ENCODE measurements at places on chromosomes 2 and 18.

- no peak for DNase-seq
Measured at GRCh38 chr18:10318691-10318970, 135.8 kb upstream of the APCDD1 start.

DNA sequence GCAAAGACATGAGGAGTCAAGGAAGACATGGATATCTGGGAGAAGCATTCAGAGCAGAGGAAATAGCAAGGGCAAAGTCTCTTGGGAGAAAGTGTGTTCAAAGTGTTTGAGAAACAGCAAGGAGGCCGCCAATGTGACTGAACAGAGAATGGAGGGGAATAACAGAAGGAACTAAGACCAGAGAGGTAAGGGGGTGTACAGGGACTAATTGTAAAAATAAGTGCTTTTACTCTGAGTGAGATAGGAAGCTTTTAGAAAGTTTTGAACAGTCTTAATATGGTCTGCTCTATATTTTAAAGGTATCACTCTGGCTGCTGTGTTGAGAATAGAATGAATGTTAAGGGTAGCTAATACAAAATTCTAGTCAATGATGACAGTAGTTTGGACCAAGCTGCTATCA is 6.8 kb upstream of the CREB1 start:
- DNase-seq = no peak

- DNase-seq = no peak
Measured at GRCh38 chr18:42756214-42756613, 359.3 kb downstream of the RIT2 start.

- no peak for DNase-seq
Measured at GRCh38 chr2:69549421-69549820, 94.1 kb downstream of the AAK1 start.

- DNase-seq = no peak
Measured at GRCh38 chr18:79397830-79398761, 2.4 kb downstream of the NFATC1 start.

DNA sequence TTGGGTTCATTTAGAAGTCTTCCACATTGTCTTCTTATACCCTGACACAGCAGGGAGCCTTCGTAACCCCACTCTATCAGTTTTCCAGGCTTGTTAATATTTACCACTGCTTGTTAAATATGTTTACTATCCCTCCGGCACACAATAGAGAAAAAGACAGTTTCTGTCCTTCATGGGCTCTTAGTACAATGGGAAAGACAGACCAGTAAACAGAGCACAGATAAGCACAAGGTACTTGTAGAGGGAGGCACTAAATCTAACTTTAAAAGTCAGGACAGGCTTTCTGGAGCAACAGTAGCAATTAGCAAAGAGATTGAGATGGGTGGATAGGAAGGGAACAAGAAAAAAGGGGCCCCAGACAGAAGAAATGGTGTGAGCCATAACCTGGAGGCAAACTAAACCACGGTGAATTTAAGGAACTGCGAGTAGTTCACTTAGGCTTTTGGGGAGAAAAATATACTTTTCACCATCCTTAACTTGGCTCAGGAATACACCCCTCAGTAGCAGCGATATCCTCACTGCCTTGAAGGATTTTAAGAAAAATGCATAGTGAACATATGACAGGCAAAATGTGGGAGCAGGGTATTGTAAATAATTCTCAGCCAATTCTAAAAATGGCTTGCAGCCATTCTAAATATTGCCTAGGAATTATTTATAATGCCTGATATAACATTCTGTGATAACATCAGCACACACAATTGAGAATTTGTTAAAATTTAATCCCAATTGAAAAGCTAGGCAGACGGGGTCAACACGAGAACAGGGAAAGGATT is 383.7 kb downstream of the CDH2 start:
- no peak for DNase-seq
